ENCODE measurements at places on chromosomes 12 and 14.

GRCh38 chr14:86166541-86166940 is 636.6 kb downstream of the FLRT2 start:
- DNase-seq, result no peak

DNA sequence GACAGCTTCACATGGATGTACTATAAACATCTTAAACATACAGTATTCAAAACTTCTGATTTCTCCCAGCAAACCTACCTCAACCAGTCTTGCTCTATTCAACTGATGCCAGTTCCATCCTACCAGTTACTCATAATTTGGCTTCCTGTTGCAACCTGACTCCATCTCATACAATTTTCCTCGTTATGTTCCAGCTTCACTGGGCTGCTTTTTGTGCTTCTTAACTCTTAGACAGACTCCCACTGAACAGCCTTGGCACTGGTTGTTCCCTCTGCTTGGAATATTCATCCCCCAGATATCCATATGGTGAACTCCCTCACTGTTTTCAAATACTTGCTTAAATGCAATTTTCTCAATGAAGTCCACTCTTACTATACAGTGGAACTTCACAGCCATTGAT is 249.2 kb downstream of the AEBP2 start:
- no peak for DNase-seq

DNA sequence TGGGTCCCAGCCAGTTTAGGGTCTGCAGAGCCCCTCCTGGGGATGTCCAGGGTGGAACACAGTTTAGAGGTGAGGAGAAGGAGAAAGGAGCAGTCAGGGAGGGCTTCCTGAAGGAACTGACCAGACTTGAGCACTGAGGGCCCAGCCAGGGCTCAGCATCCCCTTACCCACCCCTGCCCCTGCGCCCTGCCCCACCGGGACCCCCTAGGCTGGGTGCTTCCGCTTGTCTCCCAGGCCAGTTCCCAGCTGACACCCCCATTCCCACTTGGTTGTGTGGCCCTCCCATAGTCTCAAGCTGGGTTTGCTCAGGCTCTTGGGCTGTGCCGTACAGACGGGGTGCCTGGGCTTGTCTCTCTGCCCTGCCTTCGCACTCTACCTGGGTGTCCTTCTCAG is 26.3 kb upstream of the KIF26A start:
- no peak for DNase-seq

DNA sequence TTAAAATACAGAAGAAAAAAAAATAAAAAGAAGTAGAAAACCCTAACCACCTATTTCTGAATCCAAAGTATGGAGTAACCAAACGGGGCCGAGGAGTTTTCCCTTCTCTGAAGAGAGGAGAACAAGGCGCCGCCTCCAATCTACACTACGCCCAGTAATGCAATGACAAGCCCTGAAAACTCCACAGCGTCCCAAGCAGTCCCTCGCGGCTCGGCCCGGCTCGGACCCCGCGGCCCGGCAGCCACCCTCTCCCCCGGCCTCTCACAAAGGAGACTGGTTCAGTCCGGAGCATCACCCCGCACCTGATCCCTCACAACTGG is 371 bp downstream of the CHD8 start:
- DNase-seq, result no peak

GRCh38 chr12:41587574-41587973 is 399.5 kb downstream of the PDZRN4 start:
- no peak for DNase-seq

DNA sequence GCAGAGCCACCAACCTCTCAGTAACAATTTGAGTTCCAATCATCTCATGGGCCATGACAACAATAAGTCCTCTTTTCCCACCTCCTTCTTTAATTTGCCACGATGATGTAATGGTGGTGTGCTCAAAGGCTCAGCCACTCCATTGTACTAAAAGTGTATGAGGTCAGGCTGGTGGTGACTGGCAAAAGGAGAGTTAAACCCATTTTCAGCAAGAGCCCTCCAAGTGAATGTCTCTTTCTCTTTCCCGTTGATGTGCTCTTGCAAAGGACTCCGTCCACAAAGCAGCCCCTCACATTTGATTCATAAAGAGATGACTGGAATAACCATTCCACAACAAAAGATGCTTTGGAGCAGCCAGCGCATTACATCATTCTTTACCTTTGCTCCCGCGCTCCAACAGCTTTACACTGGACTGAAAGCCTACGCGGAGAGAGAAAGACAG is 41.6 kb downstream of the DUSP16 start:
- DNase-seq, result no peak

- DNase-seq, result no peak
Measured at GRCh38 chr12:9711664-9712063, 21.2 kb downstream of the CLECL1 start.

GRCh38 chr12:46578190-46578982 is 205.8 kb upstream of the SLC38A2 start:
- DNase-seq, result no peak

- no peak for DNase-seq
Measured at GRCh38 chr12:84436134-84436533, 476.5 kb downstream of the SLC6A15 start.

DNA sequence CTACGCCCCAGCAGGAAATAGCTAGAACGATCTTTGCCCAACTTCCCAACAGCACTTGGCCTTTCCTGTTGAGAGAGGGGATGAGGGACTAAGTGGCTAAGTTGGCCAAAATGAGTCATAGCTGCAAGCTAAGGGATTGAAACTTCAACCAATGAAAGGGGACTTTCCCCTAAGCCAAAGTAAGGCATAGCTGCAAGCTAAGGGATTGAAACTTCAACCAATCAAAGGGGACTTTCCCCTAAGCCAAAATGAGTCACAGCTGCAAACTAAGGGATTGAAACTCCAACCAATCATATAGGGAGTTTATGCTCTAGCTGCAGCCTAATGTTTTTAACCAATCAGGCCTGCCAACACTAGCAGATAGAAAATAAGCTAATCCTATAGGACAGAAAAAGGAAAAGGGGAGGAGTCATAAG is 100.5 kb upstream of the SSTR1 start:
- no peak for DNase-seq

All from stimulated activated naive CD4-positive, alpha-beta T cell treated with Interleukin-2 at 50 U/mL for 16 hours (primary cell).